ENCODE measurements at places on chromosomes 1 and 21.

GRCh38 chr1:83129107-83129506 lies 869.8 kb downstream of the TTLL7 start:
- DNase-seq = no peak

GRCh38 chr1:32454726-32455125 lies 10.1 kb upstream of the ZBTB8B start:
- DNase-seq = no peak

- DNase-seq = no peak
These were observed 46.6 kb downstream of the TRMT1L start for GRCh38 chr1:185110145-185110544.

GRCh38 chr1:223125766-223126165 lies 17.3 kb downstream of the TLR5 start:
- no peak for DNase-seq

GRCh38 chr1:25679171-25679570 lies 62.6 kb downstream of the MAN1C1 start:
- no peak for DNase-seq

DNA sequence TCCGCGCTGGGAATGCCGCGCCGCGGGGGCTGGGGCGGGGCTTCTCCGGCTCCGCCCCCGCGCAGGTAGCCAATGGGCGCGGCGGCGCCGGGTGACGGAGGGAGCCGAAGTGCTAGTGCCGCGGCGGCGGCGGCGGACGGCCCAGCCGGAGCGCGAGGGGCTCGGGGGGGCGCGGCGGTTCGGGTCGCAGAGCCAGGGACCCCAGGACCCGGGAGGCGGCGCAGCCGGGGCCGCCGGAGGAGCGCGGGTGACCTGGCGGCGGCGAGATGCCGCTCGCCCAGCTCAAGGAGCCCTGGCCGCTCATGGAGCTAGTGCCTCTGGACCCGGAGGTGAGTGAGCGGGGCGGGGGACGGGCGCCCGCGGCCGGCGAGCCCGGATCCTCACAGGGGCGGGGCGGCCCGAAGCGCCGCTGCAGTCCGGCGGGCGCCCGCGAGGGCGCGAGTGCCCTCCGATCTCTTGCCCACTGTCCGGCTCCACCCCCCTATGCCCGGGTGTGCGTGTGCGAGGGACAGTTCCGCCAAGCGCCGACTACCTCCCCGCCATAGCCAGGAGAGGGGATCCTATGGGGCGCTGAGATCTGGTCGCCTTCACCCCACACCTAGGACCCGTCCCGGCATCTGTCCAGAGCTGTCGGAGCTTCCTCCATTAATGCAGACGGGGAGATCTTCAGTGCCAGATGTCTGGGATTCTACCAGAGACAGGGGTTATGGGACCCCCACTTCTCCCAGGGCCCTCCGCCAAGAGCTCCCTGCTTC lies at the start of gene RPS6KA1:
TSS of gene RPS6KA1 (plus strand) at position 107 of the 755 bp plus-strand sequence. CDS start at position 267, 160 bp downstream.
- peak; percentile 64 for DNase-seq

DNA sequence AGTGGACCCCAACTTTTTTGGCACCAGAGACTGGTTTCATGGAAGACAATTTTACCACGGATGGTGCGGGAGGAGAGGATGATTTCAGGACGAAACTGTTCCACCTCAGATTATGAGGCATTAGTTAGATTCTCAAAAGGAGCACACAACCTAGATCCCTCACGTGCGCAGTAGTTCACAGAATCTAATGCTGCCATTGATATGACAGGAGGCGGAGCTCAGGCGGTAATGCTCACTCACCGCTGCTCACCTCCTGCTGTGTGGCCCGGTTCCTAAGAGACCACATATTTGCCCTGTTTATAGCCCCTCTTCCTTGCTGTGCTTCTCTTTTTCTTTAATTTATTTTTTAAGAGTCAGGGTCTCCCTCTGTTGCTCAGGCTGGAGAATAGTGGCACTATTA lies 4.6 kb downstream of the NTRK1 start:
- no peak for DNase-seq

- no peak for DNase-seq
These were observed 93.3 kb downstream of the DDX20 start for GRCh38 chr1:111848852-111849545.

DNA sequence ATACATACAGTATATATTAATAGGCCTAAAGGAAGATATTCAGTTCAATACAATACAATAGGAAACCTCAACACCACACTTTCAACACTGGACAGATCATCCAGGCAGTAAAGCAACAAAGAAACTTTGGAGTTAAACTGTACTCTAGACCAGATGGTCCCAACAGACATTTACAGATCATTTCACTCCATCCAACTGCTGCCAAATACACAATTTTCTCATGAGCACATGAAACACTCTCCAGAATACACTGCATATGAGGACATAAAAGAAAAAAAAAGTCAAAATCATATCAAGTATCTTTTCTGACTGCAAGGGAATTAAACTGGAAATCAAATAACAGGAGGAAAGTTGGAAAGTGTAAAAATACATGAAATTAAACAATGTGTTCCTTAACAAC lies 607.5 kb upstream of the BRINP3 start:
- no peak for DNase-seq

DNA sequence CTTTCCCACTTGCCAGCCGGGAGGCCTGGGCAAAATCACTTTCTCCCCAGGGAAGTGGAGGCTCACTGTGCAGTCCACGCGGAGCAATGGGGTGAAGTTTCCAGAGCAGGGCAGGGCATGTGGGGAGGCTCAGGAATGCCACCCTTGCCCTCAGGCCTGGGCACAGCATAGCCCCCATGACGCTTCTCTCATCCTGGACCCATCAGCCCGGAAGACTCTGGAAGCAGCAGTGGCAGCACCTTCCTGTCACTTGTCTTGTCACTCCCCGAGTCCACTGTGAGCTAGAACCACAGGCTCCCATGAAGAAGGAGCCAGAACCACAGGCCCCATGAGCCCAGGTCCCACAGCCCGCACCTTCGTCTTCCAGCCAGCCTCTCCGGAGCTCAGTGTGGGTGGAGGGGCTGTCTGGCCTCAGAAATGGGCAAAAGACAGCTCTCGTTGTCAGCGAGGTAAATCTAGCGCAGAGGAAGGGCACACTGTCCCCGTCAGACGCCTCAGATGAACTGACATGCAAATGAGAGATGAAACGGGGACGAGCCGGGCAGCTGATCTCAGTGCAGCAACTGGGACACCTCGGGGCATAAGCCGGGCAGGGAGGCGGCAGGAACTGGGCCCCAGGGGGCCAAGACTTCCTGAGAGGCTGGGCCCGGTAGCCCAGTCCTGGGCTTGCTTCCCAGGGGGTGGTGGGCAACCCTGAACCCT lies 6.1 kb downstream of the PDE9A start:
- no peak for DNase-seq

- DNase-seq = no peak
These were observed 4.2 kb downstream of the PLA2G2F start for GRCh38 chr1:20143318-20143717.

DNA sequence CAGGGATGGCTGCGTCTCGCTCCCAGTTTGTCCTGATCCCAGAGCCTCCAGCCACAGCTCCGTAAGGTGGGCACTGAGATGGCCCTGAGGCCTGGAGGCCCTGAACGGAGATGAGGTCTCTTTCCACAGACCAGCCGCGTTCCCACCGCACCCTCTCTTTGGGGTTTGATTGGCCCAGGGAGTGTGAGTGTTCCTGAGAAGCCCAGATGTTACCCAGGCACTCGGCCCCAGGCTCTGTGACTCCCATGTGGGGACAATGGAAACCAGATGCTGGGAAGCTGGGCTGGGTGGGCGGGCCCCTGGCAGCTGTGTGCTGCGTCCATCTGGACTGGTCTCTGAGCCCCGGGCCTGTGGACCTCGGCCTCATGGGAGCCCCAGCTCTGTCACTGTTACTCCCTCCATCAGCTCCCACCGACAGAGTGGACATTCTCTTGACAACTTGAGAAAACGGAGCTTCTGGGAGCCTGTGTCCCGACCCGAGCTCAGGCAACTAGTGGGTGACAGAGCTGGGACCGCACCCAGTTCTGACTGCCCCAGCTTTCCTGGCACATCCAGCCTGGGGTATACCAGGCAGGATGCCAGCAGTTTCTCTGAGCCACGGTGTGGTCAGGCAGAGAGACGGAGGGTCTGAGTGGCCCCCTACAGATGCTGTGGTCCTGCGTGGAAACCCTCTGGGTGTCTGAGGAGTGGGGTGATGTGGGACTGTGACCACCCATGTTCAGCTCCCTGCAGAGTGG lies 9.8 kb upstream of the COL6A1 start:
- no peak for DNase-seq

DNA sequence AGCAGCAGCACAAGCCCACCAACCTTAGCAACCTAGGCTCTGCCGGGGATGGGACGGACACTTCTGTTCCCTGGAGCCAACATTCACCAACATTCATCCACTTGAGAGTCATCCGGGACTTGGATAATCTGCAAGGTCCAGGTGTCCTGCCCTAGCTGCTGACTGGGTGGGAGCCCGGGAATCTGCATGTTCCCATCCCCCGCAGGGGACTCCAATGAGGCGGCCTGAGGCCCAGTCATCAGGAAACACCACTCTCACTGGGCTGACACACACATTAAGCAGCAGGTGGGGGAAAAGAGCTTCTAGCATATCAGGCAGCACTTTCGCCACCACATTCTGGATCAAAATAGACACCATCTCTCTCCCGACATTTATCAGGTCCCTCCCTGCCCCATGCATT lies 38.4 kb upstream of the CCSAP start:
- DNase-seq = no peak

GRCh38 chr1:234702342-234703000 lies 92.5 kb upstream of the IRF2BP2 start:
- DNase-seq = no peak

DNA sequence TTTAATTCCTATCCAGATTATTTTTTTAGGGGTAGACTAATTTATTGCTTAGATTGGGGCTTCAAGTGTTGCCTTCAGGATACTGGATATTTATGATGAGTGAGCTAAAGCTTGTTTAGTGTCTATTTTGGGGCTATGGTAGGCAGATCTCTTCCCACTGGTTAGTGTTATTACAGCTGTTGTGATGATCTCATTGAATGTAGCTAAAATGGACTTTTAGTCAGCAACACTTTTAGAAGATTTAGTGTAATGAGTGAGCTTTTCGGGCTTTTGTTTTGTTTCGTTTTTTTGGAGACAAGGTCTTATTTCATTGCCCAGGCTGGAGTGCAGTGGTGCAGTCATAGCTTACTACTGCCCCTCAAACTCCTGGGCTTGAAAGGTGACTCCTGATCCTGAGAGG lies 14.2 kb downstream of the THRAP3 start:
- no peak for DNase-seq

- DNase-seq = no peak
These were observed 63.4 kb upstream of the LAX1 start for GRCh38 chr1:203701606-203702005.

GRCh38 chr1:117312453-117313138 lies 54.7 kb upstream of the MAN1A2 start:
- no peak for DNase-seq

DNA sequence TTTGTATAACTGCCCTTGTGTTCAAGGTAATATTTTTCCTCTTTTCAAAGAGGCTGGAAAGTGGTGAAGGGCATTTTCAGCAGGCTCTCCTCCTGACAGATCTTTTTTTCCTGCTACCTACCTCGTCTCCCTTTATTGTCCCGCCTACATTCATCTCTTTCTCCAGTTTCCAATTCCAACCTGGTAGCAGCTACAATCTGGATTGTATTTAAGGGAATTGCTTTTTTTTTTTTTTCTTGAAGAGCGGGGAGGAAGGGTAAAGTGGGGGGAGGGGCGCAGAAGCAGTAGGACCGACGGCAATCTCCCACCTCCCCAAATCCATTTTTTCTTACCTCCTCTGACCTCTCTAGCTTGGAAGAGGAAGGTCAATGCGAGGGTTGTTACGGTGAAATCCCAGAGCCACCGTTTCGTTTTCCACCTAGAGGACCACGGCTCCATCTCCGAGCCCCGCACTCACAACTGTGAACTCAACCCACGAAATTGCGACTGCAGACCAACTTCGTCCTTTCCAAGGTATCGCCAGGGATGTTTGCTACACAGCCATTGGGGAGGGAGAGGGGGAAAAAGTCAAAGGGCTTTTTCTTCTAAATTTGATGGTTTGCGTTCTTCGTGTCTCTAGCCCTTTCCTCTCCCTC lies 464 bp downstream of the COL11A1 start:
- DNase-seq = peak; percentile 3

GRCh38 chr1:216531263-216532239 lies 108.3 kb upstream of the USH2A start:
- no peak for DNase-seq

DNA sequence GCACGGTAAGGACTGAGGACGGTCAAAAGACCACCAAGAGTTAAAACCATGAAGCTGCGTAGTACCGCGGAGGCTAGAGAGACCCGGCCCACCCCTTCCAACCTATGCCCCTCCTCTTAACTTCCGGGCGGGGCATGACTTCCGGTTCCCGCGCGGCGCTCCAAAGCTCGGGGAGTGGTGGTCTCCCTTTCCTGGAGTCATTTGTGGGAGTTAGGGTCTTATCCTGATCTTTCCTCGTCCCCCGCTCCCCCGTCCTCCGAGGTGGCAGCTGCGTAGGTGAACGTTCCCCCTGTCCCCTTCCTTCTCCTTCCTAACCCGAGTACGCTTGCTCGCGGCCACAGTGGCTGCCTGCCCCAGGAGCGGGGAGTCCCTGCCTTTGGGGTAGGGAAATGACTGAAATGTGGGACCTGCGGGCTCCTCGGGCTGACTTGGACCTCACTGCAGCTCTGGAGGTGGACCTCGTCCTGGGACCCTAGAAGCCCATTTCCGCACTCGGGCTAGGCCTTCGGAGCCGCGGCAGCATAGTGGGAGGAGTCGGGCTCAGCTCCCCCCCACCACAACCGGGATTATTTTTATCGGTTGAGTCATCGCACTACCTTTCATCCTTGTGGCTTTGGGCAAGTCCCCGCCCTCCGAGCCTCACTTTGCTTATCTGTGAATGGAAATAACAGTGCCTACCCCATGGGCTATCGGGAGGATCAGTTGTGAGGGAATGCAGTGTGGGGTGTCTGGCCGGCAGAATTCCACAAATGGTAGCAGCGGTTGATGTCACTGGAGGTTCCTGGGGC lies 24.1 kb downstream of the CELA3A start:
- DNase-seq = peak; percentile 76

- DNase-seq = no peak
These were observed 72.0 kb upstream of the CLDN14 start for GRCh38 chr21:36551731-36552433.

GRCh38 chr1:31762726-31763670 lies 1.1 kb downstream of the ADGRB2 start:
- DNase-seq = peak; percentile 76

DNA sequence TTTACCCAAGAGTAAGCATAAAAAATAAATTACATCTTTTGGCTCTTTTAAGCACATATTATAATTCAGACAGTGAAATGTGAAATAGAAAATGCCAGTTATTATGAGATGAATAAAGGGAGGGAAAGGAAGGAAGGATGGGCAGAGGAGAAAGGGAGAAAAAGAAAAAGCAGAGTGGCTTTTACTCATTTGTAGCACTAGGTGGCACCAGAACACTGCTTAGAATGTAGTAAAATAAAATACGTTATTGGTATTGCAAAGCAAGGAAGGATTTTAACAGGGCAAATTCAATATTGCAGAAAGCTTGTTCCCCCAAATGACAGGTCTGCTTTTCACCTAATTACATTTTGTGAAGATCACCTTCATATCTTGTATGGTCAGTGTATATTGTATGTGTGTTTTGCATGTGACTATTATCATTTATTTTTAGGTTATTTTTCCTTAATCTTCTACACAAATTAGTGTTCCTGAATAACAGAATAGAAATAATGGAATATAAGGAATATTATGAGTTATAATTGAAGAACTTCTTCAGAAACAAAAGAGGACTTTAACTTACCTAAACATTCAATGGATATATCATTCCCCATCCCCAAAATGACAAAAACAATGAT lies 9.1 kb upstream of the PCNX2 start:
- DNase-seq = no peak
